ENCODE measurements at places on chromosomes 5 and 9. TPM values are rescaled to one million over a fixed set of nuclear protein-coding genes. Genes with fewer than 3 reads are reported as not detected.

GRCh38 chr9:2286825-2287455 is 271.8 kb downstream of the SMARCA2 start:
- no peak for DNase-seq

DNA sequence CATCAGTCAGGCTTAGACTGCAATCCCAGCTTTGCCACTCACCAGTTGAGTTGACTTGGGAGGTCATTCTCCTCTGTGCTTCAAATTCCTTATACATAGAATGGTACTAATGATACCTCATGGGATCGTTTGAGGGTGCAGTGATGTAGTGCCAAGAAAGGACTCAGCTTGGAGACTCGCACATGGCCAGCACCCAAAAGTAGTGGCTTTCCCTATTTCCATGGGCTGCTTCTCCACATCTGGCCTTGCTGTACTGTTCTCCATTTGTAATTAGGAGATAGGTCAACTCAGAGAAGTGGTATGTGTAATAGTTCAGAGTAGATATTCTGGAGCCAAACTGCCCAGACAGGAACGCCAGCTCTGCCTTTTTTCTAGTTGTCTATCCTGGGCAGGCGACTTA is 5.5 kb downstream of the CCL19 start:
- no peak for DNase-seq

- DNase-seq: no peak
These were observed 66.8 kb upstream of the SMC2 start for GRCh38 chr9:104027295-104027694.

DNA sequence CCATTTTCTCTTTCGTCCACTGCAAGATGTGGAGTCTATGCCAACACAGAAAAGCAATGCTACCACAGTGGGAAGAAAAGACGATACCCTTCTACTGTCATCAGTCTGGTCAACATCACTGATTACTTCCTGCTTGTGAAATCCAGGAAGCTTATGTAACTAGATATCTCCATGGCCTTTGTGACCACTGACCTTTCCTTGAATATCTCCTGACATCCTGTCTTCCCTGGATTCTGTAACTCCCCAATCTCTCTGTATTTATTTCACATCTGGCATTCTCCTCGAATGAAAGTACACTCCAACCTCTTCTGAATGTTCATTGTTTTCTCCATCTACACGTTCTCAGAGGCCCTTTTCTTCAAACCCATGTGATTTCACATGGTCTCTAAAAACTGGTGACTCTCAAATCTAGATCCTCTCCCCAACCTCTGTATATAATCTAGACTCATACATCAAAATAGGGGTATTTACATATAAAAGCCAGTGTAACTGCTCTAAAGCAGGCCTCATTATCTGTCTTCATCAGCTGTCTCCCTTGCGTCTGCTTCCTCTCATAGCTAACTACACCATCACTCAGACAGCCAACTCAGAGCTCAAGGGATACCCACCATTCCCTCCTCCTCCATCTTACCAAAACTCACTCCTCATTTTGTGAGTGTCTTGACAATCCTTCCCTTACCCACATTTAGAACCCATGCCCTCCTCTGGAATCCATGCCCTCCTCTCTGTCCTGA is 156.8 kb downstream of the SEMA5A start:
- no peak for DNase-seq

DNA sequence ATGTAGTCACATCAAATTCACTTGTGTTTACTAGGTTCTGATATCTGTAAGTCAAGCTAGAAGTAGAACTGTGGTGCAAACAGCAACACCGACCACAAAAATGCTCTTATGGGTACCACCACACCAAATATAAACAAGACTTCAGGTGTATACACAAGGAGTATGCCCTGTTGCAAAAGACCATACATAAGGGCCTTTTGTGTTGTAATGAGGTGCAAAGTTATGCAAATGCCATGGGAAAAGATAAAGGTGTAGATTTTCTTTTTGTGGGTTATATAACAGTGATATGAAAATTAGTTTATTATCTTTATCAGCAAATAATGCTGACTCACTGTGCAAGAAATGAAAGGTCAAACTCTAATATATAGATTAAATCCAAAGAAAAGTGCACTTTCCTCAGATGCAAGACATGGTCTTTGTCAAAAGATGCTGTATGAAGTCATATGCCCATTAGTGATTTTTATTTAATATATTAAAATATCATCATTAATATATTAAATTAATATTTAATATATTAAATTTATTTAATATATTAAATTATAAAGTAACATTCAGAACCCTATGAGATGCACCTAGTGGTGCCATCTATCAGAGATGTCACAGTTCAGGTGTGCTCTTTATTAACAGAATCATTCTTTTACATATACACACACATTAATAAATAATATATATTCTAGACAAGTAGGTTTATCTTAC is 26.7 kb upstream of the ALDH1A1 start:
- DNase-seq: no peak

GRCh38 chr5:32096891-32097595 is 77.1 kb downstream of the GOLPH3 start:
- no peak for DNase-seq

DNA sequence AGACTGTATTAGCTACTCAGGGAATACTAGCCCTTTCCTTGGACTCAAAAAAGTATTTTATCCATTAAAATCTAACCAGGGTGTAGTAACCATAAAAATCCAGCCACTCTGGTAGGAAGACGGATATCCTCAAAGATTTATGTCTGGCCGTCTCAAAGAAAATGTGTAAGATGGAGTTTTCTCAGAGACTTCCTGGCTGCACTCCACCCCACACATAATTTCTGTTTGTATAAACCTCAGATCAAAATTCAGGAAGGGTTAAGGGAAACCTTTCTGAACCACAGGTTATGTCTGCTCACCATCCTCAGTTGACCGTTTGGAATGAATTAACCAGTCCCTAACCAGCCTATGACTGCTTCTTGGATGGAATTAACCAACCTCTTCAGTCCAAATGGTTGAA is 13.8 kb upstream of the SMIM23 start:
- no peak for DNase-seq

- no peak for DNase-seq
These were observed 4.8 kb upstream of the F2RL1 start for GRCh38 chr5:76813982-76814562.

DNA sequence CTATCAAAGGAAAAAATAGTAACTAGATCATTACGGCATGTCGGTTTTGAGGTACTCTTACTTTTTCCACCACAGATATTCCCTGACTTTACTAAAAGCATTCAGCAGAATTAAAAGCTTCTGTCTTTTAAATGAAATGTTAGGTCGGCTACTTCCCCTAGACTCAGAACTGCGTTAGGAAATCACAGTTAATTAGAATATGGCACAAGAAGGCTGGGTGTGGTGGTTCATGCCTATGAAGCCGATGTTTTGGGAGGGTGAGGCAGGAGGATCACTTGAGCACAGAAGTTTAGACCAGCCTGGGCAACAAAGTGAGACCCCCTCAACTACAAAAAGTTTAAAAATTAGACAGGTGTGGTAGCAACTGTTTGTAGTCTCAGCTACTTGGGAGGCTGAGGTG is 24.4 kb downstream of the CEMIP2 start:
- DNase-seq: no peak

GRCh38 chr5:177599731-177600507 is at the start of gene B4GALT7:
B4GALT7 (plus strand) TSS chr5:177600132; CDS start chr5:177600211, 79 bp downstream.
- peak; percentile 61 for DNase-seq

DNA sequence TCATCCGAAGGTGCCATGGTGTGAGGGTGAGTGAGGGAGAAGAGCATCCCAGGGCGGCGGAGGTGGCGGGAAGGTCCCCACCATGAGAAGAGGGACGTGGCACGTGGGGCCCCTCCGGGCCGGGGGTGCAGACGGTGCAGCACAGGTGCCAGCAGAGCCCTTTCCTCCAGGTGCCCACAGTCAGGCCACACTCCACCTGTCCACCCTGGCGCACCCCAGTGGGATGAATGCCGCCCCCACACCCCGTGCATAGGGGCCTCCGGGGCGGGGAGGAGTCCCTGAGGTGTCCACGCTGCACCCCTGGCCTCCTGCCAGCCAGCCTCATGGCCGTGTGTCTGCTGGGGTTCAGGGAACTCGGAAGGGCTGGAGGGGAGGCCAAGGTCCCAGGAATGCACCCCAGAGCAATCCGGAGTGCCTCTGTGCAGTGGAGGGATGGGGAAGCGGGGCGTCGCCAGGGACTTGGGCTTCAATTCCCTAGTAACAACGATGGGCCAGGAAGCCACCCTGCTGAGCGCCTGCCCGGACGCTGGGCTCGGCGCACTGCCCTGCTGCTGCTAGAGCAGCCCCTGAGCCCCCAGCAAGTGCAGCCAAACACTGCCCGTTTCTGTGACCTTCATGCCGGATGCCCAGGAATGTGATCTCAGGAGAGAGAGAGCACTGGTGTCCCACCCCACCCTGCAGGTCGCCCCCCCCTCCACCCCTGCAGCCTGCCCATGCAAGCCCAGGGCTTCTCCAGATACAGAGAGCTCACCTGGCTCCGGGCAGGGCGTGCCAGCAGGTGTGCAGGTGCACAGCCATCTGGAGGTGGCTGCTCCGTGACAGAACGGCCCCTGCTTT is 8.8 kb upstream of the NACC2 start:
- no peak for DNase-seq

- no peak for DNase-seq
These were observed 110.0 kb downstream of the ICE1 start for GRCh38 chr5:5532306-5533076.

DNA sequence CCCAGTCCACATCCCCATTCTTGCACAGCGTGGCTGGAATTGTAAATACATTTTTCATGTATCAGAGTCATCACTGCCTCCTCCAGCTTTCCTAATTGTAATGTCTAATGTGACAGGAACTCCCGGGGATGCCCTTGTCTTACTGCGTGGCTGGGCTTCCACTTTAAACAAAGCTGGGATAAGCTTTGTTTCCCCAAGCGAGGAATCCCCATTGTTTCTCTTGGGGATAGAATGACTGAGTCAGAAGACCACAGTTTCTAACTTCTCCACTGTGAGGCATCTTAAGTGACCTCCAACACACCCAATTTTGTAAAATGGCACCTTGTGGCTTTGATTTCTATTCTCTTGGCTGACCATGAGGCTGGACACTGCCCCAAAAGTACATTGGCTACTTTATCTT is 22.4 kb downstream of the ARPC5L start:
- DNase-seq: no peak

GRCh38 chr5:38364825-38365224 is 106.5 kb downstream of the EGFLAM start:
- DNase-seq: no peak

DNA sequence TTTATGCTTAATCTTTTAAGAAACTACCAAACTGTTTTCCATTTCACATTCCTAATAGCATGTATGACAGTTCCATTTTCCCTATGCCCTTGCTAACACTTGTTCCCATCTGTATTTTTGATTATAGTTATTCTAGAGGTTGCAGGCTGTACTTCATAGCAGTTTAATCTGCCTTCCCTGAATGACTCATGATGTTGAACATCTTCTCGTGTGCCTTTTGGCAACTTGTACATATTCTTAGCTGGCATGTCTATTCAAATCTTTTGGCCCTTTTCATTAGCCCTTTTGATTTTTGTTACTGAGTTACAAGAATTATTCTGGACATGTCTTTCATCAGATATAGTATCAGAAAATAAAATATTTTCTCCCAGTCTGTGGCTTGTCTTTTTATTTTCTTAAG is 320.3 kb downstream of the DIRAS2 start:
- DNase-seq: no peak

- no peak for DNase-seq
These were observed 22.1 kb upstream of the LPCAT1 start for GRCh38 chr5:1545805-1546355.

DNA sequence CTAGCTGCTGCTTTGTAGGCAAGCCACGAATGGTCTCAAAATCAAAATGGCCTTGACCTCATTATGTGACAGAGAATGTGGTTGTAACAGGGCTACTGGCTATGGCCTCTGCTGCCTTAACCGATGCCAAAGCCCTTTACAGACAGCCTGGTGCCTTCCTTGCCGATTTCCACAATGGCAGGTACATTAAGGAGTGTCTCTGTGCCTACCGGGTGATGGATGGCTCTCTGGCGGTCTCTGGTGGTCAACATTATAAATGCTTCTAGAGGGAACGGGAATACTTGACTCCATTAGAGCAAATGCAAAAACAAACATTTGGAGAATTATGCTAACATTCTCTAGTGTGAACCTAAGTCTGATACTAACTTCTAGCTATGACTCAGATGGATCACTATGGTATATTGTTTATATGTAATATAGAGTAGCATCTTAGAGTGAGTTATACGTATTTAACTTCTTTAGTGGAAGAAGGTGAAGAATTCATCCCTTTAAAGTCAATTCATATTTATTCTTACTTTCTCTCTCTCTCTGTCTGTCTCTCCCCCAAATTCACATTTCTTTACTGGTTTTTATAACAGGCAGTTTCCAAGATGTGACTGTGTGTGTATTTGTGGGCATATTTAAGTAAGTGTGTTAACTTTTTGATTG is 52.5 kb downstream of the RPS23 start:
- DNase-seq: peak; percentile 17

DNA sequence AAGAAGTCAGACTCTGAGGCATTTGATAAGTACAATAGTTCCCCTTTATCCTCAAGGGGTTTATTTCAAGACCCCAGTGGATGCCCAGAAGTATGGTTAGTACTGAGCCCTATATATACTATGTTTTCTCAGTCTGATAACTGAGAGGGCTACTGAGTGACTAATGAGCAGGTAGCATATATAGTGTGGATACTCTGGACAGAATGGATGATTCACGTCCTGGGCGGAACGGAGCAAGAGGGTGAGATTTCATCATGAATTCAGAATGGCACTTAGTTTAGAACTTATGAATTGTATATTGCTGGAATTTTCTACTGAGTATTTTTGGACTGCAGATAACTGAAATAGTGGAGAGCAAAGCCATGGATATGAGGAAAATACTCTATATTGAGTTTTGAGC is 457.6 kb downstream of the PLK2 start:
- no peak for DNase-seq

DNA sequence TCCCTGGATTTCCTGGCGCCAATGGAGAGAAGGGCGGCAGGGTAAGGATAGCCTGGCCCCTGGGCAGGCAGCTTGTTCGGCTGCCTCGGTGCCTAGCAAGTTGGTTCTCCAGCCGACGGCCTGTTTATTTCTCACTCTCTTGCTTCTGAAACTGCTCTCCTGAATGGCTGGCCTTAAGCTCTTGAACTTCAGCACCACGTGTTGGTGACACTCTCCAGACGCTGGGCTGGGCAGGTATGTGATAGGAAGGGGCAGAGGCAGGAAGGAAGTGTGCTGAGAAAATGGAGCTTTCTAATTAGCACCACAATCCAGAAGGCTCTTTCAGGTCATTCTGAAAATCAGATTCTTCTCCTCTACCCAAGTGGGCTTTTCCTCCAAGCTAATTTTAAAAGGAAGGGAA is 91.4 kb upstream of the FCN2 start:
- DNase-seq: no peak

Gene CSF1R
- total RNA-seq: 36.9 TPM

Gene CCL27
- total RNA-seq: not detected

Gene AHRR
- total RNA-seq: not detected

Gene BRINP1
- total RNA-seq: not detected

Gene TNFSF8
- 2.6 TPM for total RNA-seq

Gene IFNA13
- not detected for total RNA-seq

Gene HDAC3
- 35.0 TPM for total RNA-seq

Gene PLPPR1
- 1.7 TPM for total RNA-seq

Gene SPINK6
- not detected for total RNA-seq

Gene GLRA1
- not detected for total RNA-seq

Gene PHF24
- 0.21 TPM for total RNA-seq

Gene NR2F1
- total RNA-seq: 70.0 TPM

Measured in tibial nerve (tissue), 4 donors.